T-helper 2 cell treated with Interferon-gamma antibody and Interleukin-4, amounts not matched to agents 5 μg/mL and 100 μg/mL, for 36 hours (primary cell): ENCODE measurements at places on chromosomes 7 and 10.

DNA sequence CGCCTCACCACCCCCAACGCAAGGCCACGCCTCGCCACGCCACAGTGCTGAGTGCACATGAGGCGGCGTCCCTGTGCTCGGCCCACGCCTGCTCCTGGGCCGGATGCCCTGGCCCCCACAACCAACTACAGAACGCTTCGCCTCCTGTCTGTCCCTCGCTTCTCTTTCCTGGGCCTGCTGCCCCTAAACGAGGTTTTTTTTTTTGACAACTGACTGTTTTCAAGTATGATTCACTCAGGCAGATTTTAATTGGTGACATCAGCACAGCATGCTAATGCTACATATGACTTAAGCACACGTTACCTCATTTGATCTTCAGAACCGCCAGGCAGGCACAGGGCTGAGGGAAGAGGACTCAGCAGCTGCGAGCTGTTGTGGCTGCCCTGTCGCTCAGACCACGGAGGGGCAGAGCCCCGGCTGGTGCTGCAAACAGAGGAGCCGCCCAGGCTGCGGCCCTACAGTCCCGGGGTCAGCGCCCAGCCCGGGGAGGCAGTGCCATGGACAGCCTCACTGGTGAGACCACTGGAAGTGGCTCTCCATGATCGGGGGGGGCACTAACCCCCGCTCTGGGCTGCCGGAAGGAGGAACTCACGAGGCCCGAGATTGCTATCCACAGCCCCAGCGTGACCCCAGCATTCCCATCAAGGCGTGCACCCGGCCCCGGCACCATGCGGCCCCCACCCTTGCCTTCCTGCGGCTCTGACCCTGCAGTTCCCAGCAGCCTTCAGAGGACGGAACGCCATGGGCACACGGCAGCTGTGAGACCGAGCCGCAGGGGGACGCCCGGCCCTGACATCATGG, 212.8 kb downstream of the MAD1L1 start:
- DNase-seq = peak; percentile 17
- peak overlapping the region; percentile 29 for H3K4me3 ChIP-seq
- peaks cover 13% of the 10 kb centered on the region for H3K4me1 ChIP-seq
- H3K27ac ChIP-seq = peak overlapping the region; percentile 79
- peaks cover 3% of the 10 kb centered on the region for H3K27me3 ChIP-seq
- H3K36me3 ChIP-seq = peaks cover 11% of the 10 kb centered on the region

GRCh38 chr10:117734731-117735405, 192.3 kb downstream of the EMX2 start:
- H3K36me3 ChIP-seq = no peaks in the 10 kb centered on the region
- H3K4me1 ChIP-seq = no peaks in the 10 kb centered on the region
- no peak overlapping the region for H3K4me3 ChIP-seq

- peaks cover 25% of the 10 kb centered on the region for H3K4me1 ChIP-seq
- no peak for DNase-seq
- no peak overlapping the region for H3K4me3 ChIP-seq
- peaks cover 39% of the 10 kb centered on the region for H3K36me3 ChIP-seq
- no peaks in the 10 kb centered on the region for H3K27me3 ChIP-seq
Measured at GRCh38 chr10:21742740-21743412, 208.8 kb downstream of the MLLT10 start.

- H3K4me1 ChIP-seq = peaks cover 7% of the 10 kb centered on the region
- DNase-seq = no peak
- no peak overlapping the region for H3K4me3 ChIP-seq
- no peak overlapping the region for H3K27ac ChIP-seq
Measured at GRCh38 chr7:74087791-74088453, 4.3 kb downstream of the LIMK1 start.

- no peak overlapping the region for H3K27ac ChIP-seq
- no peaks in the 10 kb centered on the region for H3K27me3 ChIP-seq
- no peak overlapping the region for H3K4me3 ChIP-seq
- H3K36me3 ChIP-seq = no peaks in the 10 kb centered on the region
- DNase-seq = no peak
- no peaks in the 10 kb centered on the region for H3K4me1 ChIP-seq
Measured at GRCh38 chr10:20892796-20893195, 4.3 kb downstream of the NEBL start.

GRCh38 chr7:57198801-57199200, 66.6 kb upstream of the ZNF479 start:
- H3K27ac ChIP-seq = no peak overlapping the region
- DNase-seq = no peak
- H3K4me3 ChIP-seq = no peak overlapping the region
- H3K27me3 ChIP-seq = no peaks in the 10 kb centered on the region

GRCh38 chr7:85025312-85025756, 161.5 kb downstream of the SEMA3D start:
- no peaks in the 10 kb centered on the region for H3K36me3 ChIP-seq
- H3K27me3 ChIP-seq = no peaks in the 10 kb centered on the region
- no peak for DNase-seq
- H3K4me3 ChIP-seq = no peak overlapping the region
- no peak overlapping the region for H3K27ac ChIP-seq
- no peaks in the 10 kb centered on the region for H3K4me1 ChIP-seq

DNA sequence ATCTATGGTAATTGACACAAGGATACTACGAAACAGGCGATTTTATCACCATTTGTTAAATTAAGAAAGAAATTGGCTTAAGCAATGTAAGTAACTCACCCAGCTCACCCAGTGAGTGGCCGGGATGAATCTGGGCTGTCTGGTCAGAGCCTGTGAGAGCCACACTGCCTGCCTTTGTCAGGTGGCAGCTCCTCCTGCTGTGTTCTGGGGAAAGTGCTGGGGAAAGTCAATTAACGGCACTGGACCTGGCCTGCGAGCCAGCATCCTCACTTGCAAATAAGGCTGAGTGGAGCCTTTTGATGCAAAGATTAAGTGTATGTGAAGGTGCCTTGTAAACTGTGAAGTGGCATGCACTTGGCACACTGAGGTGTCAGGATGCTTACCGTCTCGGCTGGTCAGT, 13.4 kb upstream of the CXCL12 start:
- H3K4me3 ChIP-seq = no peak overlapping the region
- DNase-seq = no peak
- no peaks in the 10 kb centered on the region for H3K4me1 ChIP-seq

- no peak for DNase-seq
- H3K27ac ChIP-seq = no peak overlapping the region
- H3K27me3 ChIP-seq = peaks cover 14% of the 10 kb centered on the region
- H3K4me1 ChIP-seq = peaks cover 2% of the 10 kb centered on the region
Measured at GRCh38 chr10:43682956-43683355, 34.3 kb upstream of the ZNF32 start.

DNA sequence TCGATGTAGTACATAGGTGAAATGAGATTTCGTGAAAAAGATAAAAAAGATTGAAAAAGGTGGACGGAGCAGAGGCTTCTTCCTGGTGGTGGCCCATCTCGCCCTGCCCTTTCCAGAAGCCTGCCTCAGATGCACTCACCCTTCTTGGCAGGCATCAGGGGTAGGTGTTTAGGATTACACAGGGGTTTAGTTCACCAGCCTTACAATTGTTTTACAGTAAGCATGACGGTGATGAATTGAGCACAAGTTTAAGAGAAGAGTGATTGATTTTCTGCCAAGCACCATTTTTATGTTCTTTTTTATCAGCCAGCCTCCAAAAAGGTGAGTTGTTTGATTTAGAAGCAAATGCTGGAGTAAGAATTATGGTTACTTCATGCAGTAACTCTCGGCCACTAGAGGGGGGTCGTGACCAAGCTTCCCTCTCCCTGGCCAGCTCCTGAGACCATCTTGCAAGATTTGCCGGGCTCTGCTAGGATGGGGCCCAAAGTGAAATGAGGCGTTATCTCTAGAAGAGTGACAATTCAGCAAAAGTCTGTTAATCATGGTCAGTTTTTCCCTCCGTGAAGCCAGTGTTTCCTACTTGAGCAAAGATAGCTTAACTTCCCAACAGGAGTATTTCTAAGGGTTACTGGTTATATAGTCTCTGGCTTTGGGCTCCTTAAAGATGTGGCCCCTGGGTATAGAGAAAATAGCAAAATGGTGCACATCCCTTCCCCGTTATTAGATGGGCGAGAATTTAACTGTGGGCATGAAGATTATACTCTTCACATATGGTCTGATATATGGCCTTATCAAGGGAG, 228.8 kb downstream of the BMPER start:
- H3K4me3 ChIP-seq = no peak overlapping the region
- no peaks in the 10 kb centered on the region for H3K27me3 ChIP-seq
- no peaks in the 10 kb centered on the region for H3K4me1 ChIP-seq
- no peaks in the 10 kb centered on the region for H3K36me3 ChIP-seq
- DNase-seq = no peak

GRCh38 chr10:48900371-48900801, 39.3 kb downstream of the LRRC18 start:
- DNase-seq = no peak
- no peaks in the 10 kb centered on the region for H3K27me3 ChIP-seq
- no peak overlapping the region for H3K4me3 ChIP-seq
- no peaks in the 10 kb centered on the region for H3K36me3 ChIP-seq
- H3K27ac ChIP-seq = no peak overlapping the region

- no peaks in the 10 kb centered on the region for H3K36me3 ChIP-seq
- no peaks in the 10 kb centered on the region for H3K27me3 ChIP-seq
- no peak overlapping the region for H3K27ac ChIP-seq
- H3K4me3 ChIP-seq = no peak overlapping the region
Measured at GRCh38 chr7:83119026-83119382, 43.7 kb downstream of the PCLO start.

DNA sequence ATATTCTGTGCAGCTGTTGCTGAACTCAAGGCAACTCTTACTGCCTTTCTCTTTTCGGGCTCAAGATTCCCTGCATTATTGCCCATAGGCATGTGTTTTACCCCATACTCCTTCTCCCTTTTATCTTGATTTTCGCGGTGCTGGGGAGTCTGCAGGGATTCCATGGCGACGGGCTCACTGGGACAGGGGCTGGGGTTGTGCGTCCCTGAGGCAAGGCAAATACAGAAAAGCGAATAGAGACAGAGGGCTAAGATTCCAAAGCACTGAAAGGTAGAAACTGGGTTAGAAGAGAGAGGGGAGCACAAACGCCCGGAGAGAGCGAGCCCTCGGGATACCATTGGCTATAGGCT, 519 bp upstream of the RPP38 start:
- peaks cover 18% of the 10 kb centered on the region for H3K4me1 ChIP-seq
- H3K27ac ChIP-seq = peak overlapping the region; percentile 94
- H3K4me3 ChIP-seq = peak overlapping the region; percentile 90

- peak overlapping the region; percentile 29 for H3K4me3 ChIP-seq
- H3K36me3 ChIP-seq = no peaks in the 10 kb centered on the region
- peaks cover 15% of the 10 kb centered on the region for H3K4me1 ChIP-seq
- peak; percentile 29 for DNase-seq
- peak overlapping the region; percentile 70 for H3K27ac ChIP-seq
Measured at GRCh38 chr7:82677493-82677892, 233.9 kb upstream of the CACNA2D1 start.

GRCh38 chr7:4009211-4010060, 672.7 kb upstream of the FOXK1 start:
- no peak overlapping the region for H3K4me3 ChIP-seq
- no peaks in the 10 kb centered on the region for H3K36me3 ChIP-seq
- H3K27me3 ChIP-seq = no peaks in the 10 kb centered on the region
- no peak for DNase-seq

- no peak overlapping the region for H3K27ac ChIP-seq
- no peak overlapping the region for H3K4me3 ChIP-seq
- H3K36me3 ChIP-seq = no peaks in the 10 kb centered on the region
- no peaks in the 10 kb centered on the region for H3K27me3 ChIP-seq
- H3K4me1 ChIP-seq = no peaks in the 10 kb centered on the region
Measured at GRCh38 chr10:78764846-78765430, 303.8 kb upstream of the ZMIZ1 start.

GRCh38 chr10:7956508-7956907, 98.0 kb upstream of the GATA3 start:
- no peak overlapping the region for H3K27ac ChIP-seq
- no peaks in the 10 kb centered on the region for H3K27me3 ChIP-seq
- DNase-seq = no peak
- peaks cover 12% of the 10 kb centered on the region for H3K4me1 ChIP-seq
- peaks cover 2% of the 10 kb centered on the region for H3K36me3 ChIP-seq
- H3K4me3 ChIP-seq = no peak overlapping the region

DNA sequence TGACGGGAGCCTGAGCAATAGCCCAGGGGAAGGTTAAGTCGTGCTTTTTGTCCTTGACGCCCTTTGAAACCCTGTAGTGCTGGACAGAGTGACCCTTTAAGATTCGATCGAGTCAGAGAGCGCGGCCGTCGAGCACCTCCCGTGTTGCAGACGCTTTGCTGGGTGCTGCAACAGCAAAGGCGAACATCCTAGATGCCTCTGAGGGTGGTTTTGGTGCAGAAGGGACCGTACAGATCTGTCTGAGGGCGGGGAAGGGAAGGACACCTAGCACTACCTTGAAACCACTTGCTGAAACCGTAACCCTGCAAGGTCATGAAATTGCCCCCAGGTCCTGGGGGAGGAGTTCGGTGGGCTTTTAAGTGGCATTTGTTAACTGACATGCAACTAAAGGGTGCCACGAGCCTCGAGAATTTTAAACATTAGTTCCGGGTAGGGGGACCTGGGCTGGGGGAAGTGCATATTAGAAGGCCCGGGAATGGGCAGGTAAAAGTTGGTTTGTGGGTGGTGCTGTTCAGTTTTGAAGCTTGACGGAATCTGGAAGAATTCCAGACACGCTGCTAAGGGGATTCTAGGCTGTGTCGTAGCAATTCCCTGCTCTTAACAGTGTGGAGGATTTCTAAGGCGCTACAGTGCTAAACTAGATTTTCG, 786 bp downstream of the ATP5F1C start:
- peaks cover 25% of the 10 kb centered on the region for H3K36me3 ChIP-seq
- no peaks in the 10 kb centered on the region for H3K27me3 ChIP-seq
- H3K4me3 ChIP-seq = no peak overlapping the region
- no peak overlapping the region for H3K27ac ChIP-seq

- no peak overlapping the region for H3K27ac ChIP-seq
- no peak for DNase-seq
- H3K4me3 ChIP-seq = no peak overlapping the region
- H3K36me3 ChIP-seq = no peaks in the 10 kb centered on the region
- H3K4me1 ChIP-seq = no peaks in the 10 kb centered on the region
Measured at GRCh38 chr10:102208311-102209035, 17.6 kb upstream of the ELOVL3 start.

GRCh38 chr10:2938869-2939268, 128.5 kb upstream of the PFKP start:
- H3K27ac ChIP-seq = no peak overlapping the region
- no peak for DNase-seq

DNA sequence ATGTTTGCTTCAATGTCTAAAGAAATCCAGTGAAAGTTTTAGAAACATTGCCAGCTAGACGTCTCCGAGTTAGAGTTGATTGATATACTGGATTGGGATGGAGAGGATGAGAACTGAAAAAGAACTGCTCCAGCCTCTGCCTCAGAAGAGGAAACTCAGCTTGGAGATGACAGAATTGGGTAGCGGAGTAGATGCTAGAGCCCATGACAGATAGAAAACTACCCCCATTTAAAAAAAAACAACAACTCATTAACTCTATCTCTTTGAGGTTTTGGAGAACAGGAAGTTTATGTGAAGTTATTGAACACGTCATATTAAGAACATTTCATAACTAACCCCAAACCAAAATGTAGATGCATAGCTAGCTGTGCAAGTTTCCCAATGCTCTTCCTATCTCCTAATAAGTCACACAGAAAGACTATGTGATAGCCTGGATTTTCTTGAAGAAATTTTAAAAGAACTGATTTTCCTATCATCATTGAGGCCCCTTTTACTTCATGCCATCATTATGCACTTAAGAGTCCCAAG, 28.3 kb upstream of the AFAP1L2 start:
- no peak overlapping the region for H3K4me3 ChIP-seq
- no peak overlapping the region for H3K27ac ChIP-seq
- peaks cover 23% of the 10 kb centered on the region for H3K36me3 ChIP-seq
- no peak for DNase-seq
- no peaks in the 10 kb centered on the region for H3K4me1 ChIP-seq

GRCh38 chr7:125804273-125804672, 874.6 kb upstream of the POT1 start:
- no peak overlapping the region for H3K27ac ChIP-seq
- no peaks in the 10 kb centered on the region for H3K36me3 ChIP-seq
- H3K4me1 ChIP-seq = no peaks in the 10 kb centered on the region
- no peak for DNase-seq
- H3K27me3 ChIP-seq = no peaks in the 10 kb centered on the region
- H3K4me3 ChIP-seq = no peak overlapping the region
